Activated naive CD4-positive, alpha-beta T cell treated with anti-CD3 and anti-CD28 coated beads, Interleukin-2, amount 10 ng/mL, durations not matched to agents 7 days and 5 days (primary cell): ENCODE measurements at places on chromosomes 6 and 20.
A peak's percentile ranks its signal among the peaks of the same experiment; 100 is the strongest.

DNA sequence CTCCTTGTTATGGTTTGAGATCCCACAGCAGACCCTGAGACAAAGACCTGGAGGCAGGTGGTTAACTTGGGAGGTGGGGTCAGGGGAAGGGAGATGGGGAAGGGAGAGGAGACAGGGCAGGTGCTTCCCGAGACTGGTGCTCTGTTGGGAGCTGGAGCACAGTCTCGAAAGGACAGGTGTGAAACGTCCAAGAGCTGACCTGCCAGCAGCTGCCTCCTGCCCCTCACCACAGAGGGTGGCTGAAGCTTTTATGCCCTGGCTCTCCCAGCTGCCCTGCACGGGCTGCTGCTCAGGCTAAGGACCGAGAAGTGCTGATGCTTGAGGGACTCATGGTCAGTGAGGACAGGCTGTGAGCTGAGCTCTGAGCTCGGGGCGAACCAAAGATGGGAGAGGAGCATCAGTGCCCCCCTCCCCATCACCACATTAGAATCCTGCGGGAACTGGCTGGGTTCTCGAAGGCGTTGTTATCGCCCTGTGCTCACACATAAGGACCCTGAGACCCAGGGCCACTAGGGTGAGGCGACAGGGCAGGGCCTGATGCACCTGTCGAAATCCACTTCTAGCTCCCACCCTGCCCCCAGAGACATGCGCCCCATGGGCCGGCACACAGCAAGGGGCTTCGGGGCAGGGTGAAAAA lies 25.3 kb upstream of the CD93 start:
- no peak for DNase-seq
- no peaks in the 10 kb centered on the region for H3K27me3 ChIP-seq
- no peaks in the 10 kb centered on the region for H3K4me1 ChIP-seq
- no peaks in the 10 kb centered on the region for H3K36me3 ChIP-seq

DNA sequence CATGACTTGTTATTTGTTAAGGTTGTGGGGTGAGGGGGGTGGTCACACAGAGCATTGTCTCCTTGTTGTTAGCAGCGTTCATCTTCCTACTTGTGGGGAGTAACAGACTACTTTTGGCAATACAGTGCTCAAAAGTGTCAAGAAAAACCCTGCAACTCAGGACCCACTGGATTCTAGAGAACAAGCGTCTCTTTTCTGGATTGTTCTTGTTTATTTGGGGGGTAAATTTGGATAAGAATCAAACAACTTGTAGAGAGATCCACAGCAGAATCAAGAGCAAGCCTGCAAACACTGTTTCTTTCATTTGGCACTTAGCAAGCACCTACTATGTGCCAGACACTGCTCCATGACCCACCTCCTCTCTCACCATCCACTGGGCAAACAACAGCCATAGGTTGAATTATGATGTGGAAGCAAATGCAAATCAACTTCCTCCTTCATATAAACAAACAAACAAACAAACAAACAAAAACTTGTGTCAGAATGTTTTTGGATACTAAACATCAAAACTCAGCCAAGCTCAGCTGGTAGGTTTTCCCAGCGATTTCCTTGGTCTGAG lies 4.0 kb upstream of the NR2E1 start:
- H3K4me1 ChIP-seq: peaks cover 24% of the 10 kb centered on the region
- DNase-seq: no peak
- H3K4me3 ChIP-seq: no peak overlapping the region
- peaks cover 95% of the 10 kb centered on the region for H3K27me3 ChIP-seq
- no peak overlapping the region for H3K27ac ChIP-seq

GRCh38 chr20:57451431-57451794 lies 60.2 kb downstream of the RBM38 start:
- H3K4me3 ChIP-seq: no peak overlapping the region
- H3K27me3 ChIP-seq: peaks cover 74% of the 10 kb centered on the region
- peaks cover 35% of the 10 kb centered on the region for H3K4me1 ChIP-seq
- H3K27ac ChIP-seq: peak overlapping the region; percentile 65
- H3K36me3 ChIP-seq: no peaks in the 10 kb centered on the region

GRCh38 chr6:88342336-88342735 lies 176.2 kb upstream of the CNR1 start:
- no peak for DNase-seq
- no peaks in the 10 kb centered on the region for H3K27me3 ChIP-seq
- H3K4me3 ChIP-seq: no peak overlapping the region

- H3K4me1 ChIP-seq: peaks cover 2% of the 10 kb centered on the region
- peaks cover 71% of the 10 kb centered on the region for H3K36me3 ChIP-seq
- DNase-seq: no peak
- no peaks in the 10 kb centered on the region for H3K27me3 ChIP-seq
- no peak overlapping the region for H3K27ac ChIP-seq
- no peak overlapping the region for H3K4me3 ChIP-seq
Observed at GRCh38 chr20:34089175-34089479, 22.9 kb downstream of the EIF2S2 start.

DNA sequence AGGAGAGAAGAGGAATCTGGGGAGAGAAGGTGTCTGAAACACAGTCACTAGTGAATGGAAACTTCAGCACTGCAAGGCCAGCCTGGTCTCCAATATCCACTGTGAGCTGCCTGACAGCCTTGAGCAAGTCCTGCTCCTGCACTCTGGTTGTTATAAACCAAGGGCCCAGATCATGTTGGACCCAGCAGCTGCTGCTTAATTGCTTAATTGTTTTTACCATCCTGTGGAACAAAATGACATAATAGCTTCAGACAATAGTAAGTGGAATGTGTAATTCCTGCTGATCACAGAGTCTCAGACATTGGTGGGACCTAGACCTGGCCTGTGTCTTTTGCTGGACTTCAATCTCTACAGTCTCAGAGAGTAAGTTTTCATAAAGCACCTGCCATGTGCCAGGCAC lies 833.7 kb downstream of the TFAP2A start:
- no peak overlapping the region for H3K27ac ChIP-seq
- no peak for DNase-seq
- no peaks in the 10 kb centered on the region for H3K4me1 ChIP-seq
- no peaks in the 10 kb centered on the region for H3K27me3 ChIP-seq

GRCh38 chr20:24109537-24109936 lies 121.0 kb upstream of the GGTLC1 start:
- peaks cover 26% of the 10 kb centered on the region for H3K27me3 ChIP-seq
- no peaks in the 10 kb centered on the region for H3K36me3 ChIP-seq
- H3K4me3 ChIP-seq: no peak overlapping the region
- no peak for DNase-seq
- no peaks in the 10 kb centered on the region for H3K4me1 ChIP-seq

DNA sequence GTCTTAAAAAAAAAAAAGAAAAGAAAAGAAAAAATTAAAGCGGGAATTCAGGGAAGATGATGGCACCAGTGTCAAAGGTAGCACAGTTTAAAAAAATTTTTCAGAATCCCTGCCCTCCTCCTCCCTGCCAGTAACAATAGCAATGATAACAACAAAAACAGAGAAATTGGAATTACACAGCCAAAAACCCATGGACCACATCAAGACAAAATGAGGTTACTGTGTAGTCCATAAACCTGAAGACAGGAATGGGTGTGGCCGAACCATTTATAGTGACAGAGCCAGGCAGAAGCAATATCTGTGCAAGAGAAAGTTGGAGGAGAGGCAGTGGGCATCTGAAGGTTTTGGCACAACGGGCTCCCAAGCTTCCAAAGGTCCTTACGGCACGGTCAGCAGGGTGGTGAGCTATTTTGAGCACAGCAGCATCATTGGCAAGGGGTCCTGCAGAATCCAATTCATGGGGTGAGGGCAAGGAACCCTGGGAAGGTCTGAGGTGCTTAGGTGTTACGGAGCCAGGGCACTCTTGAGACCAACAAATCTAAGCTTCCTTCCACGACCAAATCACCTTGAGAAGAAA lies 202.3 kb downstream of the GMPR start:
- H3K4me1 ChIP-seq: peaks cover 50% of the 10 kb centered on the region
- H3K36me3 ChIP-seq: peaks cover 27% of the 10 kb centered on the region
- H3K4me3 ChIP-seq: no peak overlapping the region

DNA sequence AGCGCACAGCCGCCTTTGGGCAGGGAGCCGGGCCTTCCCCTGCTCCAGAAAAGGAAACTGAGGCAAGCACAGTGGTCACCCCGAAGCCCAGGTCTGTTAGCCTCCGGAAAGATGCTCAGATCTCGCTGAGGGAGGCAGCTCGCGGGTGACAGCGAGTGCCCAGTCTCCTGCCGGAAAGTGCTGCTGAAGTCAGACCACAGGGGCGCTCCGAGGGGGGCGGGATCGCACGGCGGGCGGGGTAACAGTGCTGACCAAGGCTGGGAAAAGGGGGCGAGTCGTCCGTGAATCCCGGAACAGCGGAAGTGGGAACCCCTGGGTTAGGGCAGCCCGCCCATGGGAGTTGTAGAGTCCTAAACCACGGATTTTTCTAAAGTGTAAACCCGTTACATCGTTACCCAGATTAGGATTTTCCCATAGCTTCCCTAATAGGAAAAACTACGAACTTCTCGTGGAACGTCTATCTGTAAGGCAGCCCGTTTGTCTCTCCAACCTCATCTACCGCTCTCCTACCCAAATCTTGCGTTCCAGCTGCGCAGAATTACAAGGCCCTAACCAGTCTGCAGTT lies 504 bp downstream of the VPS16 start:
- peaks cover 15% of the 10 kb centered on the region for H3K36me3 ChIP-seq
- peak overlapping the region; percentile 70 for H3K27ac ChIP-seq
- H3K4me3 ChIP-seq: peak overlapping the region; percentile 76
- H3K4me1 ChIP-seq: peaks cover 28% of the 10 kb centered on the region
- H3K27me3 ChIP-seq: no peaks in the 10 kb centered on the region
- peak; percentile 69 for DNase-seq

- no peak overlapping the region for H3K27ac ChIP-seq
- peaks cover 12% of the 10 kb centered on the region for H3K27me3 ChIP-seq
- no peak overlapping the region for H3K4me3 ChIP-seq
- no peak for DNase-seq
Observed at GRCh38 chr20:48092596-48093280, 307.5 kb upstream of the SULF2 start.

- H3K27ac ChIP-seq: no peak overlapping the region
- H3K4me3 ChIP-seq: no peak overlapping the region
- peaks cover 6% of the 10 kb centered on the region for H3K4me1 ChIP-seq
- no peak for DNase-seq
- no peaks in the 10 kb centered on the region for H3K27me3 ChIP-seq
Observed at GRCh38 chr6:21856456-21856825, 262.9 kb downstream of the SOX4 start.

DNA sequence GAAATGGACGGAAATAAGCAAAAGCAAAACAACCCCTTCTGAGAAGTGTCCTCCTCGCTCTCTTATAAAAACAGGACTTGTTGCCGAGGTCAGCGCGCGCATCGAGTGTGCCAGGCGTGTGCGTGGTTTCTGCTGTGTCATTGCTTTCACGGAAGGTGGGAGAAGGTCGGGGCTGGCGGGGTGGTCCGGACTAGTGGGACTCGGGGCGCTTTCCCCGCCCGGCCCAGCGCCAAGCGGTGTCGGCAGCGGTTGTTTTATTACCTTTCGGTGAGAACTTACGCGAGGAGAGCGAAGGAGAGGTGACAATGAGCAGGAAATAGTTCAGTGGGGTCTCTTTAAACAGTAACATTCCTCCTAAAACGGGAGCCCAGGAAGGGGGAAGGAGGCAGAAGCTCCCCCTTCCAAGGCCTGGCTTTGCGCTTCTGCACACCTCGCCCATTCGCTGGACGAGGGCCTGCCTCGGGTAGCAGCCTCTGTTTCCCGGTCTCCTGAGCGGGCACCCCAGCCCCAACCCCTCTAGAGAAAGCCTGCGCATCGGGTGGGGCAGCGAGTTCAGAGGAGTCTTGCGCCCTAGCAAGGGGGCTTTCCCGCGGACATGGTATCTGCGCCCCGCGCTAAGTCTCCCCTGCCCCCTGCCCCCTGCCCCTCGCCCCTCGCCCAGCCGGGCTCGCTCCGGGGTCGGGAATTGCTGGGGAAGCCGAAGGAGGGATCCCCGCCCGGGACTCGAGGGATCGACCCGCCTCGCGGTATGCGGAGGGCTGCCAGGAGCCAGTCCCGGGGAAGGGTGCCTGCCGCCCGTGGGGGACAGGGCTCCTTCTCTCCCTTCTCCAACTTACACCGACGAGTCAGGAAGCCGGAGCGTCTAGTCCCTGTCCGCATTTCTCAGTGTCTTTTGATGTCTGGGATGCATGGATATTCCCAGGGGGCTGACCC lies 1.2 kb upstream of the TBXT start:
- H3K27me3 ChIP-seq: peaks cover 66% of the 10 kb centered on the region
- peaks cover 10% of the 10 kb centered on the region for H3K4me1 ChIP-seq
- DNase-seq: no peak
- peak overlapping the region; percentile 61 for H3K4me3 ChIP-seq
- peak overlapping the region; percentile 1 for H3K27ac ChIP-seq

DNA sequence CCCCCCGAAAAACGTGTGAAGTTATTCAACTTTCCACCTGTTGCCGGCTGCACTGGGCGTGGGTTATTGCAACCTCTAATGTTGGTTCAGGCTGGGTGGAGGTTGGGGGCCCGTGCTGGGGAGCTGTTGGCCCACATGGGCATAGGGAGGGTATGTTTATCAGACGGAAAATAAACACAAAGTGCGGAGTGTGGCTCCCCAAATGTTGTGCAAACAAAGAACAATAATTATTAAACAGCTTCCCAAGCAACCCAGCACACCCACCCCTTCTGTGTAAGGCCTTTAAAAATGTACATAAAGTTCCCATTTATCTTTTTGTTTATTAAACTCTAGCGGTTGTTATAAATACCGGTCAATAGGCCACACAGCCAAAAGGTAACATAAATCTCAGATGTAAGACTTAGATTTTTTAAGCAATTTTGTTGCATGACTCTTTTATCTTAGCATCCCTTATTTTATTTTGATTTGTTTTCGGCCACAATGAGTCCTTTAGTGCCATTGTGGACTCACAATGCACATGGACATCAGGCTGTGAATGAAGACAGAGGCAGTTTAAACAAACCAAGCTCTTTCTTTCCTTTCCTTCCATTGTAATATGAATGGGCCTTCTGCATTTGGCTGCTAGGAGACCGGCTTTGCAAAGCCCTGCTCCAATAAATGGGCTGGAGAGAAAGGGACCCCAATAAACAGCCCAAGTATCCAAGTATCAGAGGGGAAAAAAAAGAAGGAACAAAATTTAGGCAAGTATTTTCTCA lies 6.9 kb upstream of the DLL1 start:
- H3K36me3 ChIP-seq: peaks cover 11% of the 10 kb centered on the region
- H3K27me3 ChIP-seq: peaks cover 97% of the 10 kb centered on the region
- H3K4me1 ChIP-seq: peaks cover 23% of the 10 kb centered on the region
- no peak for DNase-seq

- peaks cover 10% of the 10 kb centered on the region for H3K4me1 ChIP-seq
- no peaks in the 10 kb centered on the region for H3K27me3 ChIP-seq
- DNase-seq: no peak
- peak overlapping the region; percentile 4 for H3K27ac ChIP-seq
- no peak overlapping the region for H3K4me3 ChIP-seq
Observed at GRCh38 chr6:159701413-159701999, 8.5 kb upstream of the SOD2 start.
